Skeletal muscle cell (primary cell): ENCODE measurements at places on chromosomes 16 and 17.

DNA sequence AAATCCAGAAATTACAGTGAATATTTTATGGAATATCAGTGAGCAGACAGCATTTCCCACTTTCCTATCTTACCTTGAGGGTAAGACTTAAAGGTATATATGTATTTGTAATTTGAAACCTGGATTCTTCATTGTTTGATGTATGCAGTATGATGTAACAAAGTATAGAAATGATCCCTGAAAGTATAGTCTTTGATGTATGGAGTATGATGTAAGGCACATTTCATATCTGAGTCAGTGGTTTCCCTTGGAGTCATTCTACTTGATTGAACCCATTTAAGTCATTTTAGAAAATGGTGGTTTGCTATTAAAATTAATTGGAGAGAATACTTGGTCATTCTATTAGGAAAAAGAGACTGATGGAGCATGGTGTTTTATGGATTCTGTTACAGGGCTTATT, 10.1 kb downstream of the AMZ2 start:
- DNase-seq: no peak

DNA sequence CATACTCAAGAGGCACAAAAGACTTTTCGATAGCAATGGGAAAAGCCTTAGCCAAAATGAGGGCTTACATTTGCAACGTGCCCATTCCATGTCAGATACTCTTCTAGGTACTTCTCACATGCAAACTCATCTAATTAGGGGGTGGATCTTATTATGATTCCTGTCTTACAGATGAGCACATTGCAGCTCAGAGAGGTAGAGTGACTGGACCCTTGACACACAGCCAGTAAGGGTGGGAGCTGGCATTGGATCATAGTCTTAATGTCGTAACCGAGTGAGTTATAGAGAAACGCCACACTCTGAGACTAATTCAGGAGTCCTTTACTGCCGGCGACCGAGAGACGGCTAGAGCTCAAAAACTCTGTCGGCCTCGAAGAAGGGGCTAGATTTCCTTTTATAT, 78.8 kb upstream of the GRIN2A start:
- DNase-seq: no peak

DNA sequence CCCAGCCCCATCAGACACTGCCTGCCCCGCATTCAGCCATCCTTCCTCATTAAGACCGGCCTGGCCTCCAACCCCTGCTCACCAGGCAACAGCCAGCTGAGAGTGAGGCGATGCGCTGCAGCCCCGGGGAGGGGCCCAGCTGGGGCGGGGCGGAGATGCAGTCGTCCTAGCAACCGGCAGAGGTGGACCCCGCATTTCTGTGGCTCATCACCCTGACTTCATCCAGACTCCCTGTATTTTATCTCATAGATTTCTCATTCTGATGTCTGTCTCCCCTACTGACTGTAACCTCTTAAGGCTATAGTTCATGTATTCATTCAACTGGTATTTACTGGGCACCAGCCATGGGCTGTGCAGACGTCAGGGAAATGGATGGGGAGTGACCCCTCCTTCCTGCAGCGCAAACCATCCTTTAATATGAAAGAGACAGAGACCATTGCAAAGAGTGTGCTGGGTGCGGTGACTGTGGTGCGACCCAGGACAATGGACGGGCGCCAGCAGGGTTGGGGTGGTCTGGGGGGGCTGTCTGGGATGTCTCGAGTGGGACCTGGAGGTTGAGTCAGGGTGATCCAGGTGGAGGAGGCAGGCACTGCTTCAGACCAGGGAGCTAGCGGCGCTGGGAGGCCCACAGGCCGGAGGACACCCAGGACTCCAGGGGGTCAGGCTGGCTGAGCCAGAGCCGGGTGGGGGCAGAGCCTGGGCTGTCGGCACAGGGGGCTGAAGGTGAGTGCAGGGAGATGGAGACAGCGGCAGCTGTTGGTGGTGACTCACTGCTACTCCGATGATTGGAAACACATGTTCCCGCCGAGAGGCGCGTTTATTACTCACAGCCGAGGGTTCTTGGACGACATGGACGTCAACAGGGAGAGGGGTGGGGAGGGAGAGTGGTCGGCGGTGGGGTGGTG, 10.5 kb upstream of the TIMP2 start:
- DNase-seq: peak; percentile 96

DNA sequence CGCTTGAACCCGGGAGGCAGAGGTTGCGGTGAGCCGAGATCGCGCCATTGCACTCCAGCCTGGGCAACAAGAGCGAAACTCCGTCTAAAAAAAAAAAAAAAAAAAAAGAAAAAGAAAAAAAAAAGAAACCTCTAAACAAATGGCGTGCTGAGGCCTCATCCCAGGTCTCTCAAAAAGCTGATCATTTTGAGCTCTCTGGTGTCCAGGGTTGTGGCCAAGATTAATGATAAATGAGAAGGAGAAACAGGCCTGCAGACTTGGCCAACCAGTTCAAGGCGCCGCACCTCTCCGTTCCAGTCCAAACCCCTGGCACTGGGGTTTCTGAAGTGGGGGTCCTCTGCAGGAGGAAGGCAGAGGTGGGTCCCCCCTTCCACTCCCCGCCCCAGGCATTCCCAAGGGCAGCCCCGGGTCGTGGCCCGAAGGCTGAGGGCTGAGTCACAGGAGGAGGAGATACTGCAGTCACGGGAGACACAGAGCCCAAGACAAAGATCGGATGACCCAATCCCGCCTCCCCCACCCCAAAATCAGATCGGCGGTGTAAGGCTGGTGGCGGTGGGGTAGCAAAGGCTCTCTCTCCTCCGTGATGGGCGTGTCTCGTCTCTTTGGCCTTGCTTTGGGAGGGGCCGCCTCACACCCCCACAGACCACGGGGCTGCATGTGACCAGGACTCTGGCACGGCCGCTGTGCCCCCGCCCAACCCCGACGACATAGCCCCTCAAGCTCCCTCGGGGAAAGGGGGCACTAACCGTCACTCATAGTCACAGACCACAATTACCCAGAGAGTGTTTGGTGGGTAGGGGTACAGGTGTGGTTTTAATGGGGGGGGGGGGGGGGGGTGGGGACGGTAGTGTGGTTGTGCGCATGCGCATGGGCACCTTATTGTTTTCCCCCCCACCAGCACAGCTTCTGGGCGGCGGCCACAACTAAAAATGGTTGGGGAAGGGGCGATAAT, 1.1 kb downstream of the VAT1 start:
- no peak for DNase-seq

DNA sequence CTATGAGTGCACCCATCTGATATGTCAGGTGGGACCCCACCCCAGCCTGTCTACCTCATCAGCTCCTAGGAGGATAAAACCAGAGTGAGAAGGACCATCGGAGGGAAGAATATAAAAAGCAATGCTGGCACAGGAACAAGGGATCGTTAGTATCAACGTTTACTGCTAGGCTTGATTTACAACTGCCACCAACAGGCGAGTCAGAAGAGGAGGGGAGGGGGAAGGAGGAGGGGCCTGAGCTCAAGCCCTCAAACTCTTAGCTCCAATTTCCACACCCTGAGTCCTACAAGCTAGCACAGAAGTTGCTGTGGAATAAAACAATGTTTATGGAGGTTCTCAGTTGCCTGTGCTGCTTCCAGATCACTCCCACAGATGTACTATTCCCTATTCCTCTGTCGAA, 234.5 kb downstream of the C16orf78 start:
- no peak for DNase-seq

- no peak for DNase-seq
Observed at GRCh38 chr16:12578001-12578400, 225.7 kb downstream of the CPPED1 start.

DNA sequence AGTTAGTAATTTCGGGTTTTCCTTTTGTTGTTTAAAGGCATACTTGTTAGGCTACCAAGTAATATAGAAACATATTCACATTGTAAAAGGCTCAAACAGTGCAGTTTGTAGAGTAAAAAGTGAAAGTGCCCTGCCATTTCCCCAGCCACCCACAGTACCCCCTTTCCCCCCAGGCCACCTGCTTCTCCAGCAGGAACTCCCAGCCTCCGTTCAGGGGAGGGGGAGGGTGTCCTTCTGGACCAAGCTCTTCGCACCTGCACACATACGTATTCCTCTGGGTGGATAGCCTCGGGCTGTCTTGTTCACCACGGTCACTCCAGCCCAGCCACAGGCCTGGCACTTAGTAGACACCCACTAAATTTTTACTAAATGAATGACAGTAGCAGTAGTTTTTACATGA, 144.5 kb downstream of the CLEC16A start:
- no peak for DNase-seq

DNA sequence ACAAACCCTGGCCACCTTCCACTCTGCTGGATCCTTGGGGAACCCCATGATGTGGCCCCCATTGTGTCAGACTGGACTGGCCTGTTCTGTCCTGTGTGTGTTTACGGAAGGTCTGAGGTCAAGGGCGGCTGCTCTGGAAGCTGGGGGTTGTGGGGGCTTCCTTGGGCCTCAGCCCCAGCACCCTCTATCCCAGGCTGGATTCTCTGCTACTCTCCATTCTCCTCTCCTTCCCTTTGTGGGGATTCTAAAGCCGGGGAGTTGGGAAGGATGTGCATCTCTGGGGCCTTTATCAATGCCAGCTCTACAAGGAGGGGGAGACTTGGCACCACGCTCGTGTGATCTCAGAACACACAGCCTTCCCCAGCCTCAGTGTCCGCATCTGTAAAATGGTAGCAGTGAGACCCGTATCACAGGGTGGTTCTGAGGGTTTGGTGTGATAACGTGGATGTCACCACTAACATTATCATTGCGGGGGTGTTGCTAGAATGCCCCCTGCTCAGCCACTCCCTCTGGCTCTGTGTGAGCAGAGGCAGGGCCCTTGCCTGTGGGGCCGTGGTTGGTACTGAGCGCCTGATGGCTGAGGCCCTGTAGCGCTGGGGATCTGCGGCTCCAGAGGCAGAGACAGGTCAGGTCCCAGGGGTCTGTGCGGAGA, 18.1 kb downstream of the ADGRG1 start:
- no peak for DNase-seq

DNA sequence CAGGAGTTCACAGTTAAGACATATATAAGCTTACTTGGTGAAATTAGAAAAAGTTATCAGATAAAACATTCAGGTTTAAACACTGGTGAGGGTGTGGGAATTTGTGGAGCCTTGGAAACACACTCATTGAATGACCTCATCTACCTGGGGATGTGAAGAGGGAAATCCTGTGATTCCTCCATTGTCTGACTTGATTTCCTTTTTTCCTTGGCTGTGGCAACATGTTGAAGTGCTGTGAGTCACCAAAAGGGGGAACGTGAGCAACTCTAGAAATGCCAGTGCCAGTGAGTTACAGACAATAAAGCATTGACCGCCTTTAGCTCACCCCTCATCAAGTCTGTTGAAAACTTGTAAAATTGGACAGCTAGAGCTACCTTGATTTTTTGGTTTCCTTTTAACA, 1.8 kb downstream of the HMOX2 start:
- DNase-seq: no peak

DNA sequence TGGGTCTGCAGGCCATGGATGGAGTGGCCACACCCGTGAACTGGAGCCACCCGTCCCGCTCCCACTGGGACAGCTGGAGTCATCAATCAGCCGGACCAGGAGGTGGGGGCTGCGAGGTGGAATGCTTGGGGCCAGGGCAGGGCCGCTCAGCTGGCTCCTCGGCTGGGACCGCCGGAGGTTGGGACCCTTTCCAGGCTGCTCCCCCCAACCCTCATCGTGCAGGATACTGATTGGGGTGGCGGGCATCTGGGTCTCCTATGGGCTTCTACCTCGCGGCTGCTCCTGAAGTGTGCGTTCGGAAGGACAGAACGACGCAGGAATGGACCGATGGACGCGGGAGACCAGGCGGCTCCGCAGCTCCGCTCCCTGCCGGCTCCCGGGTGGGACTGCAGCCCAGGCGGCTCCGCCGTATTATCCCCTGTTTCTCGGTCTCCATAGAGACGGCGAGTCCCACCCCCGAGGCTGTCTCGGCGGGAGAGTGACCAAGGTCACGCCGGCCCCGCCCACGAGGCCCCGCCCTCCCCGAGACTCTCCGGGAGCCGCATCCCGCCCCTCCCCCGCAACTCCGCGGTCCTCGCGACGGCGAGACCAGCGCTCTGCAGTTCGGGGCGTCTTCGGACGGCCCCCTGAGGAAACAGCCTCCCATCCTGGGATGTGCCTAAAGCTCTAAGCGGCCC, at the start of gene TPPP3:
Gene TPPP3, minus strand, starts transcription at position 388 of the 677 bp plus-strand sequence. CDS start 2,387 bp downstream, outside the sequence.
- no peak for DNase-seq

- DNase-seq: no peak
Observed at GRCh38 chr16:31875112-31875803, 1.7 kb downstream of the ZNF267 start.

GRCh38 chr16:74817851-74818250, 43.2 kb upstream of the FA2H start:
- DNase-seq: no peak

- DNase-seq: no peak
Observed at GRCh38 chr16:74591876-74592650, 14.9 kb downstream of the GLG1 start.

GRCh38 chr16:10871157-10871991, 5.6 kb upstream of the CIITA start:
- DNase-seq: peak; percentile 79

DNA sequence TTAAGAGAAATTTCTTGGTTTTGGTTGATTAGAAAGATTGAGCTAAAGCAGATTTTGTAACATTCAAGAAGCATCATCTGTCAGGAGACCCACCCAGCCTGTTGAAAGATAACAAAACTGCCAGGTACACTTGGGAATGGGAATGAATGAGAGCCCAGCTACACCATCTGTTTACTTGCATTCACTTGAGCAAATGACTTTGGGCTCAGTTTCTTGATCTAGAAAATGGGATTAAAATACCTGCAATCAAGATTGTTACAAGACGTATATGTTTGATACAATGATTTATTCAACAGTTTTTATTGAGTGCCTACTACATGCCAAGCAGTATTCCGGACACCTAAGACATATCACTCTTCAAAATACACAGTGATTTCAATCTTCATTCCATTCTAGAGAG, 76.3 kb upstream of the HAS3 start:
- DNase-seq: no peak

DNA sequence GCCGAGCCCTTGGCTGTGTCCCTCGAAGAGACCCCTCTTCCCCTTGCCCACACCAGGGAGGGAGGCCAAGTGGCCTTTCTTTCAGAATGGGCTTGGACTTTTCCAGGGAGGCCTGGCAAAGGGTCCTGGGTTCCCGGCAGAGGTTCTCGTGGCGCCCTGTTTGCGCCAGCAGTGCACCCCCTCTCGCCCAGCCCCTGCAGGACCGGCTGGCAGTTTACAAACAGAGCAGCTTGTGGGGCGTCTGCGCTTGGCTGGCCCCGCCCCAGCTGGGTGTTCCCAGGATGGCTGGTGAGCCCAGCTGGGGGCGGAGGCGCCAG, 137.8 kb upstream of the CIBAR2 start:
- DNase-seq: no peak

GRCh38 chr16:8924214-8924613, 39.5 kb downstream of the USP7 start:
- no peak for DNase-seq

DNA sequence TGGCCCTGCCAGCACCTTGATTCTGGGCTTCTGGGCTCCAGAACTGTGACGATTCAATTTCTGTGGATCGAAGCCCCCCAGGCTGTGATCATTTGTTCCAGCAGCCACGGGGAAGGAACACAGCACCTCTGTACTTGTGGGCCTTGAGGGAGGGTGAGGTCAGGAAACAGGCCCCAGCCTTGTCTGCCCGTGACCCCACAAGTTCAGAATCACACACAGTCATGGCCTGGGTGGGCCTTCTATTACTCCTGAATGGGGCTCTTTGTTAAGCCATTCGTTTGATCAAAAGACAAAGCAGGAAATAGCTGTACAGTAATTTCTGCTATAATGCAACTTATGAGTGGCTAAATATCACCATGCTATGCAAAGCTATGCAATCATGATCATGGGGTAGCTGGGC, 10.1 kb downstream of the ST6GALNAC2 start:
- no peak for DNase-seq

GRCh38 chr17:3754458-3755334, 31.0 kb downstream of the HASPIN start:
- DNase-seq: no peak

GRCh38 chr16:85888405-85889331, 10.3 kb upstream of the IRF8 start:
- peak; percentile 46 for DNase-seq

GRCh38 chr16:11051430-11051829, 107.1 kb downstream of the CLEC16A start:
- DNase-seq: no peak
